ENCODE measurements at places on chromosomes 3 and 15.

- DNase-seq = no peak
Observed at GRCh38 chr3:42713747-42714146, 11.1 kb upstream of the HHATL start.

DNA sequence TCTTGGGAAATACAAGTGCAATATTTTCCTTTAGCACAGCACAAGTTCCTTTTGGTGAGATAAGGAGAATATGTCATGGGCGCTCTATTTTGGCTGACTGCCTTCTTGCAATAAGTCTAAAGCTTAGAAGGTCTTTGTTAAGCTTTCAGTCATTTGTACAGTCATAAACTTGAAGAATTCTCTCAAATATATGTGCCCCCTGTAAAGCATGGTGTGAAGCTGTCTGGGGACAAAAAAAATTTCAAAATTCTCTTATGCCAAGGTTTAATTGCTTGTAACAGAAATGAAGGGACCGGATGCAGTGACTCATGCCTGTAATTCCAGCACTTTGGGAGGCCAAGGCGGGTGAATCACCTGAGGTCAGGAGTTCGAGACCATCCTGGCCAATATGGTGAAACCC lies 21.7 kb upstream of the ARID3B start:
- DNase-seq = no peak

GRCh38 chr3:185732782-185733181 lies 92.1 kb downstream of the IGF2BP2 start:
- peak; percentile 67 for DNase-seq

DNA sequence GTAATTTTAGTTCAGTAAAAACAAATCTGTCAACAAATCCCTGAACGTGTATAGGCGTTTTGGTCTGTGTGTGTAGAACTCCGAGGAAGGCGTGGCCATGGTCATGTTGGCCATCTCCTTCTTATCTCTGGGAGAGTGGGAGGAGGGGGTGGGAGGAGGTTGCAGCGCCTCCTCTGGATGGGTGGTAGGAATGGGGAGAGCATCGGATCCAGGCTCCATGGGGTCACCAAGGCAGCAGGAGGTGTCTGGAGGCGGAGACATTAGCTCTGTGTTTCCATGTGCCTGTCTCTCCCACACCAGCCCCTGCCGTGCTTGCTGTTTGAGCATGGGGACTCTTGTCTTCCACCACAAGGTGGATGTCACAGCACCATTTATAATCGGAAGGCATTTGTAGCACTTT lies 34.5 kb upstream of the TRPM1 start:
- DNase-seq = no peak

GRCh38 chr3:160472344-160472743 lies 22.8 kb upstream of the TRIM59 start:
- DNase-seq = no peak

GRCh38 chr3:199835-200234 lies 3.3 kb downstream of the CHL1 start:
- no peak for DNase-seq

DNA sequence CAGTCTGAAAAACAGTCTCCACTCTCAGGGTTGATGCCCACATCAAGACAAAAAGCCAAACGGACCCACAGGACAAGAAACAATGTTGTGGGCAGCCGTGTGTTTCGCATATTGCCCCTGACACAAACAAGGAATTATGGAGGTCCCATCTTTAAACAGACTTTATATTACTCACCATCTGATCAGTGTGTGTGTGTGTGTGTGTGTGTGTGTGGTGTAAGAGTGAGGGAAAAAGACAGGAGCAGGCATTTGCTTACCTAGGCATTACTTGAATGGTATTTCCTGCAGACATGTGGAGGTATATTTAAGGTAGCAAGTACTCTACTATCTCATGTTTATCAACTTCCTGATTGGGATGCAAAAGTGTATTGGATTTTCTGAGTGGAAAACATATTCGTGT lies 136.3 kb downstream of the TMCO5A start:
- DNase-seq = no peak

- no peak for DNase-seq
Observed at GRCh38 chr3:28835751-28836150, 445.1 kb upstream of the RBMS3 start.

GRCh38 chr3:158354713-158355112 lies 216.3 kb upstream of the MLF1 start:
- DNase-seq = no peak

DNA sequence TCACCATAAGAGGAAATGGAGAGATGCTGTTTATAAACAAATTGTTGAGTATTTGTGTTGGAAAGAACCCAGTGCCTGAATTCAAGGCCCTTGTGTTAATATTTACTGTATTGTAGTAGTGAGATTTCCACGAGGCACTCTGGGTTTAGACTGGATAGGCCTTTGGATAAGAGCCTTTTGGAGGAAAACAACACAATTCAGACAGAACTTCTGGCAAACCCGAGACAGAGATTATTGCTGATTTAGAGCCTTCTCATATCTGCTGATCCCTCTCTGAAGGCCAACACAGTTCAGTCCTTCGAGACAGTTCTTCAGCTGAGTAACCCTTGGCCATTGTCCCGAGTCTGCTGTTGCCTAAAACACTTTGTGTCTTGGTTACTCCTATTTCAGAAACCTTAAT lies 55.7 kb downstream of the LMCD1 start:
- DNase-seq = no peak

GRCh38 chr3:47985381-47985780 lies 30.8 kb downstream of the MAP4 start:
- DNase-seq = no peak

DNA sequence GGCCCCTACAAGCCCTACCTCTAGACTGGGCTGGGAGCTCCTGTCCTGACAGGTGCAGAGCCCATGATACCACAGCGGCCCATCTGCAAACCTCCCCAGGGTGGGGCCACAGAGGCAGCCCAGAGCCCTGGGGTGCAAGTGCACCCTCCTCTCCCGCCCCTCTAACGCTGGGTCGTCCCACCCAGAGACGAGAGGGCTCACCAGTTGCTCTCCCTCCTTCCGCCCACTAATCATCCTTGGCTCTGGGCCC lies 742 bp downstream of the TNK2 start:
- DNase-seq = no peak

DNA sequence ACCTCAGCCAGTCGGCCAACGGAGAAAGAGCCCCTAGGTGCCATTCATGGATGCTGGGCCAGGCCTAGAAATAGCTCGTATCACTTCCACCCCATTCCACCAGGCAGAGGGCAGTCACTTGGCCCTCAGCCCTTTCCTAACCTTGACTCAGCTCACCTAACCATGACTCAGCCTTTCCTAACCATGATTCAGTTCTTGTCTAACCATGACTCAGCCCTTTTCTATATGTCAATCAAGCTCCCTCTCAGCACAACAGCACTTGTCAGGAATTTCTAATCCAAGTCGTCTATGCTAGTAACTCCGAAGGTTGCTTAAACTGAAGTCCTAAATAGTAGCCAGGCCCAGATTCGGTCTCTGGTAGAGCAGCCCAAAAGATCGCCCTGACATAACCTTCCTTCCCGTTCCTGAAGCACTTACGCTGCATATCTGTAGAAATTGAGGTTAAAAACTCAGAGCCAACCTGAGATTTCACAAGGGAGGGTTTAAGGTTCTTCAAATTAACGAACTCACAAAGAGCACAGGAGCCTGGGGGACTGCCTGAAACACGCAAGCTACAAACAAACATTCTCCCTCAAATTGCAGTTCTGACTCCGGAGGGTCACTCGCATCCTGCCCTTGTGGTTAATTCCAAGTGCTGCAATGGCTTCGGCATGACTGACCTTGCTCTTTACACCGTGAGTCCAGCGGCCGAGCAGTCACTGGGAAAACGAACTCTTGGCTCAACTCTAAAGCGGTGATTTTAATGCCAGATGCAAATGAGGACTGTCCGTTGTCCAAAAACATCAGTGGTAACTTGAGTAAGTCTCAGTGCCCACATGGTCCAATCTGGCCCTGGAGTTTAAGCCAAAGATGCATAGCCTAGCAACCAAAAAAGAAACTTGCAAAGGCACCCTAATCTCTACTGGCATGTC lies 99.9 kb downstream of the ADAMTS17 start:
- no peak for DNase-seq
